Kidney glomerular epithelial cell (primary cell): ENCODE measurements at places on chromosomes 7 and 10.

DNA sequence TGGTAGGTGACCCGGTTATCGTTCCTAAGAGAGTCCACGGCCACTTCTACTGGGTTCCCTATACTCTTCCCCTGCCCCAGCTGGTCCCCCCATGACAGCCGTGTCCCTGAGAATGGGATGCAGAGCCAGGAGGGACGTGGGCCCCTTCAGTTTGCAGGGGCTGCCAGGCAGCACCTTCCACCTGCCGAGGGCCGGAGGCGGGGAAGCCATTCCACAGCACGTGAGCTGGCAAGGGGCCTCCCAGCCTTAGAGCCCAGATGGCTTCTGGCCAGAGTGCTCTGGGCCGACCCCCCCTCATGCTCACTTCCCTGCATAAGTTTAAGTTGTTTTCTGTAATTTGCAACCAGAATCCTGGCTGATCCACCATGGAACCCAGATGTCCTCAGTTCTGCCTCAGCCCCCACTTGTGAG, 39.0 kb downstream of the DIP2C start:
- DNase-seq = no peak

GRCh38 chr7:1946025-1946772, 276.1 kb downstream of the ELFN1 start:
- no peak for DNase-seq

- DNase-seq = no peak
Observed at GRCh38 chr10:132304756-132305509, 2.8 kb downstream of the STK32C start.

- DNase-seq = no peak
Observed at GRCh38 chr7:159092701-159093121, 52.0 kb downstream of the VIPR2 start.
